ENCODE measurements at places on chromosomes 4 and X.

GRCh38 chr4:186885289-186885688 is 161.6 kb upstream of the FAT1 start:
- H3K4me3 ChIP-seq = no peak overlapping the region
- H3K4me1 ChIP-seq = peaks cover 5% of the 10 kb centered on the region
- no peaks in the 10 kb centered on the region for H3K36me3 ChIP-seq
- H3K27ac ChIP-seq = no peak overlapping the region
- no peak for DNase-seq

GRCh38 chr4:184785813-184786212 is 40.0 kb downstream of the ACSL1 start:
- no peaks in the 10 kb centered on the region for H3K36me3 ChIP-seq
- DNase-seq = no peak
- no peak overlapping the region for H3K27ac ChIP-seq
- H3K4me1 ChIP-seq = no peaks in the 10 kb centered on the region

- no peaks in the 10 kb centered on the region for H3K27me3 ChIP-seq
- no peaks in the 10 kb centered on the region for H3K4me1 ChIP-seq
- DNase-seq = no peak
- no peaks in the 10 kb centered on the region for H3K36me3 ChIP-seq
These were observed 69.3 kb downstream of the BMP2K start for GRCh38 chr4:78845472-78845871.

- DNase-seq = peak; percentile 86
- H3K36me3 ChIP-seq = no peaks in the 10 kb centered on the region
- H3K4me3 ChIP-seq = no peak overlapping the region
- H3K27ac ChIP-seq = no peak overlapping the region
These were observed 166.4 kb downstream of the NSUN7 start for GRCh38 chr4:40916218-40916555.

GRCh38 chr4:73343432-73343831 is 60.7 kb upstream of the ALB start:
- no peaks in the 10 kb centered on the region for H3K27me3 ChIP-seq
- H3K27ac ChIP-seq = no peak overlapping the region
- H3K4me1 ChIP-seq = no peaks in the 10 kb centered on the region
- no peak overlapping the region for H3K4me3 ChIP-seq
- no peak for DNase-seq

- no peak overlapping the region for H3K4me3 ChIP-seq
- DNase-seq = peak; percentile 11
- no peak overlapping the region for H3K27ac ChIP-seq
- H3K4me1 ChIP-seq = no peaks in the 10 kb centered on the region
These were observed 2.7 kb downstream of the ADGRL3 start for GRCh38 chr4:61202638-61203435.

GRCh38 chr4:26139310-26139924 is 181.4 kb upstream of the RBPJ start:
- H3K36me3 ChIP-seq = no peaks in the 10 kb centered on the region
- H3K4me1 ChIP-seq = peaks cover 8% of the 10 kb centered on the region
- H3K4me3 ChIP-seq = no peak overlapping the region
- H3K27me3 ChIP-seq = no peaks in the 10 kb centered on the region

GRCh38 chr4:2261110-2261852 is 628 bp downstream of the MXD4 start:
- H3K4me3 ChIP-seq = peak overlapping the region; percentile 53
- H3K4me1 ChIP-seq = peaks cover 17% of the 10 kb centered on the region
- DNase-seq = peak; percentile 33
- peak overlapping the region; percentile 71 for H3K27ac ChIP-seq
- H3K27me3 ChIP-seq = no peaks in the 10 kb centered on the region

GRCh38 chr4:170128219-170128804 is 38.6 kb upstream of the AADAT start:
- H3K27me3 ChIP-seq = no peaks in the 10 kb centered on the region
- H3K36me3 ChIP-seq = no peaks in the 10 kb centered on the region
- no peak overlapping the region for H3K27ac ChIP-seq
- no peaks in the 10 kb centered on the region for H3K4me1 ChIP-seq
- H3K4me3 ChIP-seq = no peak overlapping the region

GRCh38 chrX:53288189-53288588 is 6.8 kb upstream of the IQSEC2 start:
- peak overlapping the region; percentile 63 for H3K27ac ChIP-seq
- H3K4me3 ChIP-seq = no peak overlapping the region
- peaks cover 11% of the 10 kb centered on the region for H3K4me1 ChIP-seq
- peak; percentile 11 for DNase-seq

DNA sequence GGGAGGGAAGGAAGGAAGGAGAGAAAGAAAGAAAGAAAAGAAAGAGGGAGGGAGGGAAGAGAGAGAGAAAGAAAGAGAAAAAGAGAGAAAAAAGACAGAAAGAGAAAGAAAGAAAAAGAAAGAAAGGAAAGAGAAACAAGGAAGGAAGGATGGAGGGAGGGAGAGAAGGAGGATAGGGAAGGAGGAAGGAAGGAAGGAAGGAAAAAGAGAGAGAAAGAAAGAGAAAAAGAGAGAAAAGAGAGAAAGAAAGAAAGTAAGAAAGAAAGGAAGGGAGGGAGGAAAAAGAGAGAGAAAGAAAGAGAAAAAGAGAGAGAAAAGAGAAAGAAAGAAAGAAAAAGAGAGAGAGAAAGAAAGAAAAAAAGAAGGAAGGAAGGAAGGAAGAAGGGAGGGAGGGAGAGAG is 105.8 kb upstream of the RBPJ start:
- no peak overlapping the region for H3K27ac ChIP-seq
- no peak for DNase-seq
- no peaks in the 10 kb centered on the region for H3K27me3 ChIP-seq
- no peak overlapping the region for H3K4me3 ChIP-seq
- H3K4me1 ChIP-seq = no peaks in the 10 kb centered on the region

GRCh38 chr4:181017038-181017437 is 1226.2 kb upstream of the TENM3 start:
- H3K36me3 ChIP-seq = no peaks in the 10 kb centered on the region
- H3K27ac ChIP-seq = no peak overlapping the region
- DNase-seq = no peak
- H3K4me3 ChIP-seq = no peak overlapping the region

GRCh38 chr4:153268295-153268694 is 64.1 kb downstream of the TRIM2 start:
- H3K27me3 ChIP-seq = no peaks in the 10 kb centered on the region
- no peak for DNase-seq
- no peak overlapping the region for H3K4me3 ChIP-seq
- H3K27ac ChIP-seq = no peak overlapping the region

- H3K27ac ChIP-seq = no peak overlapping the region
- no peaks in the 10 kb centered on the region for H3K36me3 ChIP-seq
- DNase-seq = no peak
- H3K27me3 ChIP-seq = no peaks in the 10 kb centered on the region
- H3K4me1 ChIP-seq = peaks cover 2% of the 10 kb centered on the region
- no peak overlapping the region for H3K4me3 ChIP-seq
These were observed 118.5 kb upstream of the OTUD4 start for GRCh38 chr4:145298885-145299284.

DNA sequence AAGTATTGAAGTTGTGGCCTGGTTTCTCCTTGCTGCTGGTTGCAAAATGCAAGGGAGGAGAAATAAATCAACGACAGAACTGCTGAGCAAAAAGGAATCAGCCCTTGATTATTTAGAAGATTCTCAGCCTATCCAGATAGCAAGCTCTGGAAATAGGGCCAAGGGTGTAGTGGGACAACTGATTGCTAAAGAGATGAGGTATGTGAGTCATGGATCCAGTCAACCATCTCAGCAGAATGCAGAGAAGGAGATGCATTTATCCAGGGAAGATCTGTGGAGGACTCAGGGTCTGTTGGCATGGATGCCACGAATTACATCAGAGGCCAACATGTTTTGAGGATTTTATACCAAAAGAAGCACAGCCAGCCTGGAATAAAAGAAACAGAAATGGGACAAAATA is 36.7 kb downstream of the FOXR2 start:
- no peaks in the 10 kb centered on the region for H3K4me1 ChIP-seq
- H3K36me3 ChIP-seq = no peaks in the 10 kb centered on the region
- no peaks in the 10 kb centered on the region for H3K27me3 ChIP-seq
- no peak overlapping the region for H3K27ac ChIP-seq

- peak; percentile 66 for DNase-seq
- H3K27me3 ChIP-seq = no peaks in the 10 kb centered on the region
- no peak overlapping the region for H3K27ac ChIP-seq
- H3K36me3 ChIP-seq = no peaks in the 10 kb centered on the region
These were observed 24.9 kb upstream of the RNF150 start for GRCh38 chr4:141158219-141158618.

DNA sequence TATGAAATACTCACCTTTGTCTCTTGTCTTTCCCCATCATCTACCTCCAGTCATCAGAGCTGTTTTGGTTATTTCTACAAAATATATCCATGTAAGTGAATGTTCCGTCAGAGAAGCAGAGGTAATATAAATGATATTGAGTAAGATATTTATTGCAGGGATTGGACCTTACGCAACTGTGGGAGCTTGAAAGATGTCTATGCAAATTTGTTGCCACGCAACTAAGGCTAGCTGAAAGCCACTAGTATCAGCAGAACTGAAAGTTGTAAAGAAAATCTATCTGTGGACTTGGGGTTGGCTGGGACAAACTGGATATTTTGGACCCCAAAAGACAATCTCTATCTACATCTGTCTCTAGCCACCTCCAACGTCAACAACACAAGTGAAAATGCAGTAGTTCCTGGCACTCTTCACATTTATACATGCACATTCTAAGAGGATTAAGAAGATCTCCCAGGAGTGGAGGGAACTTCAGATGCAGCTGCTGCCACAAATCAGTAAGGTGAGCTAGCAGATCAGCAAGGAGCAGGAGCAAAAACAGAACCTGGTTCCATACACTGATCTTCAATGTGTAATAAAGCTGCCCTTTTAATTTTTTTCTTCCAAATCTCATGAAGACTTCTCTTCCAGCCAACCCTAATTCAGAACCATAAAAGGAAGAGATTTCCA is 8.5 kb upstream of the CCSER1 start:
- H3K27ac ChIP-seq = no peak overlapping the region
- H3K4me1 ChIP-seq = no peaks in the 10 kb centered on the region
- DNase-seq = no peak
- H3K27me3 ChIP-seq = no peaks in the 10 kb centered on the region

Data from fibroblast of lung (primary cell).